Neural progenitor cell (in vitro differentiated cells): ENCODE measurements at places on chromosomes 1 and 21. TPM values are rescaled to one million over a fixed set of nuclear protein-coding genes. Genes with fewer than 3 reads are reported as not detected.

WDR26 gene
- 52.1 and 62.4 TPM in 2 replicates for total RNA-seq

DLGAP3 gene
- 0.65 TPM in 1 of 2 replicates, not detected in the other for total RNA-seq

FCRL2 gene
- not detected in 2 replicates for total RNA-seq

PSMD4 gene
- 123 and 162 TPM in 2 replicates for total RNA-seq

RBBP4 gene
- total RNA-seq: 440 and 474 TPM in 2 replicates

CD84 gene
- total RNA-seq: not detected in 2 replicates

COL11A1 gene
- 56.6 and 78.9 TPM in 2 replicates for total RNA-seq

COL8A2 gene
- 0.06 TPM in 1 of 2 replicates, not detected in the other for total RNA-seq

PDPN gene
- 2.2 and 3.4 TPM in 2 replicates for total RNA-seq

SPSB1 gene
- 2.8 and 7.1 TPM in 2 replicates for total RNA-seq

PTPN7 gene
- total RNA-seq: not detected in 2 replicates

CLCA1 gene
- not detected in 2 replicates for total RNA-seq

KIF26B gene
- 0.47 and 1.2 TPM in 2 replicates for total RNA-seq

FAM72C gene
- total RNA-seq: 8.1 and 14.8 TPM in 2 replicates
